ENCODE measurements at places on chromosomes 5 and 9.

- no peak for DNase-seq
These were observed 6.1 kb upstream of the ZNF79 start for GRCh38 chr9:127418037-127418471.

- DNase-seq = peak; percentile 50
These were observed 632 bp upstream of the PRKAA1 start for GRCh38 chr5:40798801-40799210.

DNA sequence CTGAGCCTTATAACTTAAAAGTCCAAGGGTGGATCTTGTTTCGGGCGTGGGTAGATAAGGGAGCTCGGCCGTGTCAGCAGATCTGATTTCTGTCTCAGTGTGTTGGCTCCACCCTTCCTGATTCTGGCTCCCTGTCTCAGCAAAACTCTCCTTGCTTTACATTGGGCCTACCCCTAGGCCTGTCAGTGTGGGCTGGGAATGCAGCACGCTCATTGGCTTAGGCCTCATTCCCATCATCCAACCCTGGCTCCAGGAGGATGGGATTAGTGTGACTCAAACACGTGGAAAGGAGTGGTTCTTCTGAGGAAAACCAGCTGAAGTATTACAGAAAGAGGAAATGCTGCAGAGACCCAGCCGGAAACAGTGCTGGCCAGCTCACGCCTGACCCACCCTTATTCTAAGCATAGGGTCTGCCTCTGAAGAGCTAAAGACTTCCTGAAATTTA is 59.9 kb downstream of the ZFAND5 start:
- DNase-seq = peak; percentile 99

DNA sequence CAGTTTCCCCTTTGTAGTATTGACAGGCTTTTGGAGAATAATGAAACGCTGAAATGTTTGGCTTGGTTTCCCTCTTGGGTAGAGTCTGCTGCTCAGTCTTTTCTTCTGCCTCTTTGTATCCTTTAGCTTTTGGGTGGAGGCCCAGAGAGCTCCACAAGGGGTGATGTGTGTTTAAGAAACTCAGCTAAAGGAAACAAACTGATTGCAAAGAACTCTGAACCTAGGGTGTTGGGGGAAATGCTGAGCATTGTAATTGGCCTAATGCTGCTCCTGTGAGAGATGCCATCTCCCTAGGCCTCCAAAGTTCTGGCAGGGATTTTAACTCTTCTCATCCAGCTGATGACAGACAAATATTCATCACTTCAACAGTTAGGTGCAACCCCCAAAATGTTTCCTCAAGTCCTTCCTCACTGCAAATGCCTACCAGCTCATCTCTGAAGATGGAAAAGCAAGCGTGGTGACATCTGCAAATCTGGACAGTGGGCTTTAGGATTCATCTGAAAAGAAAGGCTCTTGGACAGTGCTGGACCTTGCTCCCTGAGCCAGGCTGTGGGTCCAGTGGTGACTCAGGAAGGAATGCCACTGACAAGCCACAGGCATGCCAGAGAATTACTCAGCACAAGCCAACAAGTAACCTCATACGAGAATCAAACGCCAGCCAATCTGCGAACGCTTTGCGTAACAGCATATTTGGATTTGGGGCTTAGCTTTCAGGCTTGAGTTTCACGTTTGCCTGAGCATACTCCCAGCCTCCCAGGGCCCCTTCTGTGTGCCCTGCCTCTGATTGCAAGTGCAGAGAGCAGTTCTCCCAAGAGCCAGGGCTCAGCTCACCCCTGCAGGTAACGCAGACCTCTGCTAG is 30.5 kb upstream of the ZSWIM6 start:
- DNase-seq = peak; percentile 98

- peak; percentile 28 for DNase-seq
These were observed 200.2 kb downstream of the SPATA31D1 start for GRCh38 chr9:82188817-82189216.

DNA sequence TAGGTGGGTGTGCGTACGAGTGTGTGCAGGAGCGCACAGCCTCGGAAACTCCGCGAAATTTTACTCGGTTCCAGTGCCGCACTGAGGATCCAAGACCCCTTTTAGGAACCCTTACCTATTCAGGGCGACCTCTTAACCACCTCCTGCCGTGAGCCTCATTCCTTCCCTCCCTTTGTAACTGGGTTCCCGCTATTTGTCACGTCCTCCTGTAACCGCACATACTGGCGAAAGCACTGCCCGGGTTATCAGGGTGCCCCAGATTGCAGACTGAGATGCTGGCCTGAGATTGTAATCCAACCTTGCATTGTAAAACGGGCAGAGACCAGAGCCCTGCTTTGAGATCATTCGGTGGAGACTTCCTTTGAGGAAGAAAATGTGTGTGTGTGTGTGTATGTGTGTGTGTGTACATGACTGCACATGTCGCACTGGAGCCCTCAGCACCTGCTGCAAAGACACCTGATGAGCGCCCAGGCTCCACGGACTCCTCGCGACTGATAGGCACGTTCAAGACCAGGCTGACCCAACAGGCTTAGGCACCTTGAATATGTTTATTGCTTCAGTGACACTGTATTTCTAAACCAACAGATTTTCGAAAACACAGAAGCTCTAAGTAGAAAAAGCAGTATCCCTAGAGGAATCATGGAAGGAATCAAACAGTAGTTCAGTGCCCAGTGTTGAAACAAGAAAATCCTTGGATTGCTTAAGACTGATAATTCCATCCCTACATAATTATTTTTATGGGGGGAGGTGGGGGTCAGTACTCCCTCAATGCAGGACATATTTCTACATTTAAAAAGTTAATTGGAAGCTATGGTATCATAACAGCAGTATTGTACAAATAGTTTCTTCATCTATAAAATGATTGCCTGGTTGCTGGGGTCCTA is 86.5 kb upstream of the TNFAIP8 start:
- peak; percentile 57 for DNase-seq
